ENCODE measurements at places on chromosomes 16 and 17. TPM values are rescaled to one million over a fixed set of nuclear protein-coding genes. Genes with fewer than 3 reads are reported as not detected.

The CDRT15L2 gene
- polyA plus RNA-seq = not detected

The SERPINF2 gene
- polyA plus RNA-seq = 0.26 TPM

DNA sequence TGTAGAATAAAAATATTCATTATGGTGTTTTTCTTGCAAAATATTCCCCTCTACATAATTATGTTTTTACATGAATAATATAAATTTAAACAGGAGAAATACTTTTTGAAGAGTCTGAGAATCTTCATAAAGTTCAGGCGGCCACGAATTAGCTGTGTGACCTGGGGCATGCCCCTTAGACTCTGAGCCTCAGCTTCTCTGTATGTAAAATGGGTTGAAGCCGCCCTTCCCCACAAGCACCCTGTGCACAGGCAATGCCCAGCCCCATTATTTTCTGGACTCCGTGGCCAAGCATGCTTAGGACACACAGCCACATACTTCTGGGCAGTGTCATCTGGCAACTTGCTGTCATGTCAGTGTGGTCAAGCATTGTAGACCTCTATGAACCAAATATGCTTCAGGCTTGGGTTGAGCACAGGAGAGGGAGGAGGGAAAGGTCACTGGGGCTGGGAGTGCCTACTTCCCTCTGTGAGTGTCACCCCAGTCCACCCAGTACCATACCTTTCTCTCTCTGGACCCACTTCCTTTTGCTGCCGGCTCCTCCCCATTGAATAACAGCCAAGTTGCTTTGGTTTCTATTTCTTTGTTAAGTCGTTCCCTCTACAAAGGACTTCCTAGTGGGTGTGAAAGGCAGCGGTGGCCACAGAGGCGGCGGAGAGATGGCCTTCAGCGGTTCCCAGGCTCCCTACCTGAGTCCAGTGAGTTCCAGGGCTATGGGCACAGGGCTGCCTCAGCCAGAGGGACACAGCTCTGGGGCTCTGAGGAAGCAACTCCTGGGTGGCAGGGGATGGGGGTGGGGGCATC, at the start of gene LGALS9:
LGALS9 (plus strand) TSS at position 582 of the 804 bp plus-strand sequence; CDS start at position 660, 78 bp downstream.
- H3K4me3 ChIP-seq = no peak within 1 kb of the TSS
- no peaks in the 10 kb centered on the region for H3K36me3 ChIP-seq
- H3K27ac ChIP-seq = no peak within 1 kb of the TSS

DNA sequence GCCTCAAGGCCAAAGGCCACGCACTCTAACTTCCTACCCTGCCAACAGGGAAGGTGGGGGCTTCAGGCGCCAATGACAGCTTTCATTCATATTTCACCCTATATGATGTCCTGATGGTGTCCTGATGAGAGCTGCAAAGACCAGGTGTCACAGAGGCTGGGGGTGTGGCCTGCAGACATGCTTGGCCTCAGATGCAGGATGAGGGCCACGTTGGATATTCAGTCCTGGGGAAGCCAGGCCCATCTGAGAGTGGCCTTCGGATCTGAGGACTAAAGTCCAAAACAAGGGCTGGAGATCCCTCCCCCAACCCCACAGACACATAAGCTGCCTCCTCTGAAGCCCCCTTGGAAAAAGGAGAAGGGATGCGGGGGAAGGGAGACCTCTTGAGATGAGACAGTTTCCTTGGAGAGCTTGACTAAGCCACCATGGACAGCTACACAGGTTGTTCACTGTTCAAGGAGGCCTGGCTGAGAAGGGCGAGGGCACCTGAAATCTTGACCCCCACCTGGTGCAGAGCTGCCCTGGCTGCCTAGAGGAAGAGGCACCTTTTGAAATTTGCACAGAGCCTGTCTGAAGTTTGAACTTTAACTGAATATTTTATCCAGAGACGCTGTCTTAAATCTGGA, 24.3 kb upstream of the GSG1L start:
- H3K36me3 ChIP-seq = no peaks in the 10 kb centered on the region
- no peak for DNase-seq
- H3K27ac ChIP-seq = no peak overlapping the region
- H3K4me3 ChIP-seq = no peak overlapping the region

DNA sequence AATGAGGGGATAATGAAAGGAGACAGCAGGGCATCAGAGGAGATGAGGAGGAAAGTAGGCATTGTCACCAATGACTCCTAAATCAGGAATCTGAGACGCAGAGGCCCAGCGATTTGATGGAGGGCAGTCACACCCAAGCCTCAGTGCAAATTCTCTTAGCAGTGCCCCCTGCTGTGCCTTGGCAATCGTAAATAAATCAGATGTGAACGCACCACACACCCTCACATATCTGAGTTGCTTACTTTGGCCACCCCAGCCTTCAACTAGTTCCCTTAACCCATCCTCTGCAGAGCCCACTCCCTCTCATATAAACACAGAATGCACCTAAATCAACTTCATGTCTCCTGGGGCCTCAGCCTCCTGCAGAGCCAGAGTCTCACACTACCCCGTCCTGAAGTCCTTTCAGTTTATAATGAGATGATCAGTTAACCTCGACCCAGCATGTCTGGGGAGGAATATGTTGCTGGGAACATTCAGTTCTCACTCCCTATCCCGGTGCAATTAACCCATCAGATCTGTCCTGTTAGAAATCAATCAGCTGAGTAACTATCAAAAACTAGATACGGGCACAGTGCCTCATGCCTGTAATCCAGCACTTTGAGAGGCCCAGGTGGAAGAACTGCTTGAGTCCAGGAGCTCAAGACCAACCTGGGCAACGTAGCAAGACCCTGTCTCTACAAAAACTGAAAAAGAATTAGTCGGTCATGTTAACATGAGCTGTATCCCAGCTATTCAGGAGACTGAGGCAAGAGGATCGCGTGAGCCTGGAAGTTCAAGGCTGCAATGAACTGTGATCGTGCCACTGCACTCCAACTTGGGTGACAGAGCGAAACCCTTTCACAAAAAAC, 78.4 kb downstream of the SLC39A11 start:
- DNase-seq = no peak
- no peaks in the 10 kb centered on the region for H3K36me3 ChIP-seq
- H3K4me3 ChIP-seq = no peak overlapping the region
- H3K4me1 ChIP-seq = peaks cover 16% of the 10 kb centered on the region

- no peak overlapping the region for H3K4me3 ChIP-seq
- DNase-seq = no peak
- no peaks in the 10 kb centered on the region for H3K27me3 ChIP-seq
- peak overlapping the region; percentile 58 for H3K27ac ChIP-seq
- peaks cover 11% of the 10 kb centered on the region for H3K4me1 ChIP-seq
- H3K36me3 ChIP-seq = peaks cover 9% of the 10 kb centered on the region
These were observed 118.1 kb downstream of the FTO start for GRCh38 chr16:53821957-53822625.

DNA sequence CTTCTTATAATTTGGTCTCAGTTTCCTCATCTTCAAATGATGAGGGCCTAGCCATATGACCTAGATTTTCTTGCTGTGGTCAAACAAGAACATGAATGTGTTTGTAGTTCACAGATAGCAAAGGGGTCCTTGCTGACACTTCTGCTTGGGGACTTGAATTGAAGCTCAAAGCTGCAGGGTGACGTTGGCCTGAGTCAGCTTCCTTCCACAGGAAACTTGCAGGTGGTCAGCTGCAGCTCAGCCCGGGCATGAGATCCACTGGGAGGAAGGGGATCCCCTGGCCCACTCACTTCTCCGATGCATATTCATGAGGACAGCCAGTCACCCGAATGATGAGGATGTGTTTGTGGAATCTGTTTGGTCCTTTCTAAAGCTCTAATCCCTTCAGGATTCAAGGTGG, 42.6 kb upstream of the AXIN2 start:
- H3K4me1 ChIP-seq = no peaks in the 10 kb centered on the region
- no peak for DNase-seq
- H3K4me3 ChIP-seq = no peak overlapping the region
- no peaks in the 10 kb centered on the region for H3K36me3 ChIP-seq
- H3K27ac ChIP-seq = no peak overlapping the region
- H3K27me3 ChIP-seq = no peaks in the 10 kb centered on the region

- no peaks in the 10 kb centered on the region for H3K4me1 ChIP-seq
- H3K4me3 ChIP-seq = no peak overlapping the region
- DNase-seq = no peak
- H3K27me3 ChIP-seq = no peaks in the 10 kb centered on the region
- no peak overlapping the region for H3K27ac ChIP-seq
- H3K36me3 ChIP-seq = no peaks in the 10 kb centered on the region
These were observed 45.4 kb downstream of the CDH1 start for GRCh38 chr16:68782198-68783174.

- DNase-seq = no peak
- no peaks in the 10 kb centered on the region for H3K36me3 ChIP-seq
- no peaks in the 10 kb centered on the region for H3K4me1 ChIP-seq
- H3K4me3 ChIP-seq = no peak overlapping the region
- no peaks in the 10 kb centered on the region for H3K27me3 ChIP-seq
These were observed 840 bp upstream of the CD300LB start for GRCh38 chr17:74532115-74532514.

GRCh38 chr17:81831957-81832607, 1.0 kb downstream of the MCRIP1 start:
- no peaks in the 10 kb centered on the region for H3K36me3 ChIP-seq
- H3K27ac ChIP-seq = peak overlapping the region; percentile 71
- H3K27me3 ChIP-seq = no peaks in the 10 kb centered on the region
- DNase-seq = no peak
- peaks cover 27% of the 10 kb centered on the region for H3K4me1 ChIP-seq

The MMP2 gene
- polyA plus RNA-seq = 963 TPM

The SLC13A2 gene
- polyA plus RNA-seq = not detected

DNA sequence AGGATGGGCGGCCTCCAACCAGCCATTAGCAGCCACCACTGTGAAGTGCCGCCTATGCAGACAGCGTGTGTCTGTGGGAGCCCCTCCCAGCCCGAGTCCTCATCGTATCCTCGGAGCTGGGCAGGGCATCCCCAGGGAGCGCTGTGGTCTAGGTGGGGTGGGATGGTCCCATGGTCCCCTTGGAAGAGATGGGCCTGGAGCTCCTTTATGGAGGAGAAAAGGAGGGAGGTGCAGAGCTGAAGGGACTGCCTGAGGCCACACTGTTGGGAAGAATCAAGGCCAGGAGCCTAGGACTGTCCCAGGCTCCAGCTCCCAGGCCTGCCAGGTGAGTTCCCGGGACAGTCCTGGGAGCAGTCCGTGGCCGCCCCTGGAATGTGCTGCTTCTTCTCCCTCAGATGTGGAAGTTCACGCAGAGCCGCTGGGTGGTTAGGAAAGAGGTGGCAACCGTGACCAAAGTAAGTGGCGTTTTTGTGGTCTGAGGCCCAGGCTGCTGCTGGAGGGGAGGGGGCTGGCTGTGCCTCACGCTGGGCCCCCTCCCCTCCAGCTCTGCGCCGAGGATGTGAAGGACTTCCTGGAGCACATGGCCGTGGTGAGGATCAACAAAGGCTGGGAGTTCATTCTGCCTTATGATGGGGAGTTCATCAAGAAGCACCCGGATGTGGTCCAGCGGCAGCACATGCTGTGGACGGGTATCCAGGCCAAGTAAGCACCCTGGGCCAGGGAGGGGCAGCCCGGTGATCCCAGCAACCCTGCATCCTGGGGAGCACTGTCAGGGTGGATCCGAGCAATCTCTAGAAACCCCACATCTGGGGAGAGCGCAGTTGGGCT, 27.0 kb downstream of the POLR3E start:
- H3K4me1 ChIP-seq = no peaks in the 10 kb centered on the region
- H3K36me3 ChIP-seq = no peaks in the 10 kb centered on the region
- no peak overlapping the region for H3K4me3 ChIP-seq
- H3K27me3 ChIP-seq = no peaks in the 10 kb centered on the region
- no peak for DNase-seq
- no peak overlapping the region for H3K27ac ChIP-seq

DNA sequence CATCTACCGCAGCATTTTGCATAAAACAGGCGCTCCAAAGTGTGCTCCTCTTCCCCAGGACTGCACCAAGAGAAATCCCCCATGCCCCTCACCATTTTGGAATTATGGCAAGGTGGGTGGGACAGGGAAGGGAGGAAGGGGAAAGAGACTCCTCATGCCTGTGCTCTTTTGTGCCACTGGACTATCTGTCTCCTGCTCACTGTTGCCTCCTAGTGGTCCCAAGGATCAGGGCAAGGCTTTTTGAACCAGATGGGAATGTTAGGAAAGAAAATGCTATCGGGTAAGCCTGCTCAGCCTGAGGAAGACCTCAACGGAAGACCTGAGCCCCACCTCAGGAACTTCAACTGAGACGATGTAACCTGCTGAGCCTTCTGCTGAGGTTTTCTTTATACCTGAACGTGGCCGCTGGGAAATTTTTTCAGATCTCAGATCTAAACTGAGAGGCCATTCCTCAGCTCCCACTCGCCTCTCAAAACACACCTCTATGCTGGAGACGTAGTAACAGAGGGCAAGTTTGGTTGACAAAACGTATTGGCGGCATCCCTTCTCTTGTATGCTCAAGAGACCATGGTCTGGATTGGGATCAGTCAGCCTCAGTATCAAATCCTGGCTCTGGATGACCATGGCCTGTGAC, 58.3 kb downstream of the SPACA3 start:
- no peaks in the 10 kb centered on the region for H3K4me1 ChIP-seq
- DNase-seq = peak; percentile 61
- no peak overlapping the region for H3K27ac ChIP-seq
- no peak overlapping the region for H3K4me3 ChIP-seq

GRCh38 chr16:27928542-27928941, 135.0 kb downstream of the GSG1L start:
- no peak overlapping the region for H3K27ac ChIP-seq
- no peak for DNase-seq
- no peaks in the 10 kb centered on the region for H3K27me3 ChIP-seq
- no peaks in the 10 kb centered on the region for H3K4me1 ChIP-seq
- H3K4me3 ChIP-seq = no peak overlapping the region

DNA sequence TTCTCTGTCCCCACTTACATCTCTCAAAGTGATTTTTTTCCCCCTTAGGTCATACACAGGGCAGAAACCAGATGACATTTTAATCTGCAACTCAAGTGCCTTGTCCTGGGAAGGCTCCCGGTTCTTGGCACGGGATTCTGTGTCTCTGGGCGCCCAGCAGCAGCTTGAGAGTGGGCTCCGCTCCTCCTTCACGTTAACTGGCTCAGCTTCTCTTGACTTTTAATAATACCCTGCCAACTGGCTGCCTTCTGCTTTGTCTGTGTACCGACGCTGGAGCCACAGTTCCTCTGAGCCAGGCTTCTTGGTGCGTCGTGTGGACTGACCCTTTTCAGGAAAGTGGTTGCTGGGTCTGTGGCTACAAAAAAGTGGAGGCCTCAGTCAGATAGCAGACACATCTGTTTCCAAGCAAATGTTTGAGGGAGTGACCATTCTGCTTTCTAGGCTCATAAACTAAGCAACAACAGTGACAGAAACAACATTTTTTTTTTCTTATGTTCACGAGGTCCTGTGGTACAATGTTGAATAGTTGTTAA, 64.9 kb downstream of the IRF8 start:
- H3K4me1 ChIP-seq = no peaks in the 10 kb centered on the region
- peaks cover 88% of the 10 kb centered on the region for H3K27me3 ChIP-seq
- DNase-seq = no peak
- H3K27ac ChIP-seq = no peak overlapping the region
- H3K36me3 ChIP-seq = no peaks in the 10 kb centered on the region
- H3K4me3 ChIP-seq = no peak overlapping the region

The ACSM2B gene
- not detected for polyA plus RNA-seq

The TBC1D16 gene
- polyA plus RNA-seq = 15.3 TPM

DNA sequence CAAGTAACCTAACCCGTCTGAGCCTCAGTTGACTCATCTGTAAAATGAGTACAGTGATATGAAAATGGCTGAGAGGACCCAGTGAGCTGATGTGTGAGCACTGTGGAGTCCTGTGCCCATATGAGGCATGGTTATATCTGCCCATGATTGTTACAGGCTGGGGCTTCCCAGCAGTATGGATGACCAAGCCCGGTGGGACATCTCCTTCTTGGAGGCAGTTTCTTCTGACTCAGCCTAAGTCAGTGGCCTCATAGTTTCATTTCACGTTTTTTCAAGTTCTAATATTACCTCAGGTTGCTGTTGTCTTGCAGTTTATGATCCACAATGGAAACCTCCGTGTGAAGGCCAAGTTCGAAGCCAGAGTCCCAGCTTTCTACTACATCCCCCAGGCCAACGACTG, 4.8 kb downstream of the ADAP2 start:
- H3K27me3 ChIP-seq = peaks cover 38% of the 10 kb centered on the region
- no peak overlapping the region for H3K27ac ChIP-seq
- no peak for DNase-seq
- no peak overlapping the region for H3K4me3 ChIP-seq
- no peaks in the 10 kb centered on the region for H3K36me3 ChIP-seq
